Endodermal cell (in vitro differentiated cells): ENCODE measurements at places on chromosomes 13 and 19. TPM values are rescaled to one million over a fixed set of nuclear protein-coding genes. Genes with fewer than 3 reads are reported as not detected.

The CGB3 gene
- not detected in 3 replicates for total RNA-seq

The ZIM2 gene
- total RNA-seq, result not detected in 3 replicates

The SBK3 gene
- total RNA-seq, result 1.2 to 1.5 TPM (median 1.4 TPM) in 3 replicates

The KLK5 gene
- total RNA-seq, result not detected in 2 replicates

The GAPDHS gene
- not detected in 3 replicates for total RNA-seq
